ENCODE measurements at places on chromosomes 4 and X. TPM values are rescaled to one million over a fixed set of nuclear protein-coding genes. Genes with fewer than 3 reads are reported as not detected.

Gene GAGE12G
- total RNA-seq: not detected

Gene CLDN22
- 0.31 TPM for total RNA-seq

Gene RTL9
- total RNA-seq: 1.3 TPM

Gene TEX13D
- total RNA-seq: not detected

Gene RPA4
- 6.1 TPM for total RNA-seq

Gene BTC
- 32.9 TPM for total RNA-seq

Gene TCEAL5
- 0.82 TPM for total RNA-seq

Gene AGTR2
- total RNA-seq: 90.9 TPM

Gene MAB21L2
- total RNA-seq: 0.10 TPM

Gene ATP1B4
- total RNA-seq: 367 TPM

Gene CORIN
- 1.4 TPM for total RNA-seq

Gene BEX4
- 24.9 TPM for total RNA-seq

Gene H2BW2
- not detected for total RNA-seq

Gene UGT2B7
- total RNA-seq: 0.92 TPM

Gene HERC5
- total RNA-seq: 2.2 TPM

Gene PCDH11X
- total RNA-seq: 1.5 TPM

Gene ARMCX4
- total RNA-seq: 23.7 TPM

Gene FGF5
- not detected for total RNA-seq

Gene CCDC120
- 2.7 TPM for total RNA-seq

Gene FRMD7
- total RNA-seq: 0.82 TPM

Gene IL2RG
- 4.3 TPM for total RNA-seq

Gene JADE3
- 6.3 TPM for total RNA-seq

Gene CXorf51B
- not detected for total RNA-seq
